Stimulated activated CD4-positive, alpha-beta T cell treated with anti-CD3 and anti-CD28 coated beads, Interleukin-1b, Interleukin-23, amount 100 ng/mL, for 1 hour (primary cell): ENCODE measurements at places on chromosomes 12 and 14.

- DNase-seq: no peak
Measured at GRCh38 chr14:69247676-69248440, 12.1 kb upstream of the GALNT16 start.

DNA sequence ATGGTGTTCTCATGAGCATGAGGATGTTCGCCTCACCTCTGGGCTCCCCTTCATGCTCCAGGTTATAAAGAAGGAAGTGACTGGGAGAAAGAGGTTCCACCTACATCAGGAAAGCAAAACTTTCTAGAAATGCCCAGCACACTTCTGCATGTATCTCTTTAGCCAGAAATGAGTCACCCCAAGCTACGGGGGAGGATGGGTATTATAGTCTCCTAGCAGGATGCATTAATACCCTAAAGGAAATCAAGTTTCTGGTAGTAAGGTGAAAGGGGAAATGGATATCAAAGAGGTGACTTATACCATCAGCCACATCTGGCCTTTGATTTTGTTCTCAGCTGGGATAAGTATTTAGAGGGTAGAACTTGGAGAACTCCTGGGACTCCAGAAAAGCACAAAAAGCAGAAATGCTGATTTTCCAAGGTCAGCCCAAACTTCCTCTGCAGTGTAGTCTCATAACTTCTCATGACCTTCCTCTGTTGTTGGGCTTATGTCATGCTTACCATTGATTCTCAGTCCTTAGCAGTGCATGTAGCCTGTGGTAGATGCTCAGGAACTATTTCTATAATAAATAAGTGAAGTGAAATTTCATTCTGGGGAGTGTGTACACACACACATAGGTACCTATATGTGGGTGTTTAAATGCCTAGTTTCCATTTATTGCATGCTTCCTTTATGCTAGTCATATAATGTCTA is 209.4 kb upstream of the CRY1 start:
- no peak for DNase-seq

GRCh38 chr12:20469756-20470155 is 101.4 kb downstream of the PDE3A start:
- DNase-seq: no peak

DNA sequence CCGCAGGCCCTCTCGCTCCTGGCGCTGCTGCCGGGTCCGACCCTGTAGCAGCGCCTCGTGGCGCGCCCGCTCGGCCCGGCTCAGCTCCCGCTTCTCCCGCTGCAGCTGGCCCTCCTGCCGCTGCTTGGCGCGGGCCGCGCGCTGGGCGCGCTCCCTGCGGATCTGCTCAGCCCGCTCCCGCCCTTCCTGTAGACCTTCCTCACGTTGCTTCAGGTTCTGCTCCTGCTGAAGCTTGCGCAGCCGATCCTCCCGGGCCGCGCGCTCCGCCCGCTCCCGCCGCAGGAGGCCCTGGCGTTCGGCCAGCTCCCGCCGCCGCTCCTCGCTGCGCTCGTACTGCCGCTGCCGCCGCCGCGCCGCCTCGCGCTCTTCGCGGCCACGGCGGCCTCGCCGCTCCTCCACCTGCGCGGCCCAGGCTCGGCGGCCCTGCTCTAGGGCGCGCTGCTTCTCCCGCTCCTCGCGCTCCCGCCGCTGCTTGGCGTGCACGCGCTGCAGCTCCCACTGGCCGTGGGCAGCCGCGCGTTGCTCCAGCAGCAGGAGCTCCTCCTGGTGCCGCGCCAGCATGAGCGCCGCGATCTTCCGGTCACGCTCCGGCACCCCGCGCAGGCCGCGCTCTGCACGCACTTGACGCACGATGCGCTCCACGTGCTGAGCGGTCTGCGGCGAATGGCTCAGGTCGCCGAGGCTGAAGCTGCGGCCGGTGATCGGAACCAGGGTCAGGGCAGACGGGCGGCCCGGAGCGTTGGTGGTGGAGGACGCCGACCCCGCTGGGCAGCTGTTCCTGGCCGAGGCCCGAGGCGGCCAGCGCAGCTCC is 2.4 kb downstream of the CCDC177 start:
- DNase-seq: no peak

GRCh38 chr12:47887529-47887928 is 17.3 kb downstream of the VDR start:
- DNase-seq: no peak

GRCh38 chr12:80272387-80272915 is 171.6 kb upstream of the PTPRQ start:
- no peak for DNase-seq

DNA sequence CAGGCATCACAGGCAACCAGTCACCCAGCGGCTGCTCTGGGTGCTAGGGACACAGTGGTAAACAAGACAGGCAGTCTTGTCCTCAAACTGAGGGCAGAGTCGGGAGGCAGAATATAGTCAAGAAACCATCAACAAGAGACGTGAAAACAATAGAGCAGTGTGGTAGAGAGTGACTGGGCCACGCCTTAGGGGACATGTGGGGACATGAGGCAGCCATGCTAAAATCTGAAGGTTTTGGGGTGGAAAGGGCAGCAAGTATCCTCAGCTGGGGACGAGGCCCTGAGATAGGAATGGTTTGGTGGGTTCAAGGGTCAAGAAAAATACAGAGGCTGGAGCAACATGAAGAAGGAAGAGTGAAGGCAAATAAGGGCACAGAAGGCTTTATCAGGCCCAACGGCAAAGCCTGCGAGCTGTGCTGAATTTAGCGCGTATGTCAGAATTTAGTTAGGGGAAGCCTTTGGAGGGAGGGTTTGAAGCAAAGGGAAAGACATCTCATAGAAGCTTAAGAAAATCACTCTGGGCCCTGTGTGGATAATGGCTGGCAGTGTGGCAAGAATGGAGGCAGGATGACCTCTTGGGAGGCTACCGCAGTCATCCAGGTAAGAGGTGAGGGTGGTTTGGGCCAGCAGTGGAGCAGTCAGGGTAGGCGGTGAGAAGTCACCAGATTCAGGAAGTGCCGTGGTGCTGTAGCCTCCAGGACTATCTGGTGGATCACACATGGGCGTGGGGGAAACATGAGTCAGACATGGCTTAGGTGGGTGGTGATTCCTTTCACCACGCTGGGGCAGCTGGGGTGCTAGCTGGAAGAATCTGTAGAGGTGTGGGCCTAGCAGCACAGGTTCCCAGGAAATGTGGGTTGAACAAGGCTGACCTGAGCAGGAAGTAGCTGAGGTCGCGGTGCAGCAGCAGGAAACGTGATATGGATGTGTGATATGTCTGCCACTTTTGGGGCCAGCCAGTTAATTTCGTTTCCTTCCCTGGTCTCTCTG is 3.0 kb downstream of the EVL start:
- DNase-seq: peak; percentile 65

DNA sequence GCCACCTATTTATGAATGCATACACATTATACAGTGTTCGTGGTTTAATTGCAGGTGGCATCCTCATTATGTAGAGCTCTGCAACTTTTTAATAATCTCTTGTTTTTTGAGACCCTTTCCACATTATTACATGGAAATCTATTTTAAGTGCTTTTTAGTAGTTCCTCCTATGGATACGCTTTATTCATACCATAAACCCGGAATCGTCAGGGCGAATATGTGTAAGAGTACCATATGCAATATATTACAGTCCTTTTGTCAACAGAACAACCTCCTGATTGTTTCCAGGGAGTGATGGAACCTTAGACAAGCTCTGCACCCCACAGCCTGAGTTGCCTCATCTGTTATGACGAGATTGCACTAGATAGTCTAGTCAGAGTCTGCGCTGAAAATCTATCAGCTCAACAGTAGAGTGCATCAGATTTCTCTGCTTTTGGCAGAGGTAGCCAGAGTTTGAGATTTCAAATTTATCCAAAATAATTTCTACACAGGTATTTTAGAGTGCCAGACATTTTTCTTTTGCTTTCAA is 33.6 kb downstream of the EID3 start:
- no peak for DNase-seq

GRCh38 chr12:56040963-56041551 is 661 bp upstream of the RPS26 start:
- no peak for DNase-seq

- no peak for DNase-seq
Measured at GRCh38 chr14:104872469-104873341, 7.6 kb downstream of the CEP170B start.

- no peak for DNase-seq
Measured at GRCh38 chr12:68761901-68762630, 16.1 kb downstream of the SLC35E3 start.

GRCh38 chr12:132774646-132775275 is 13.1 kb upstream of the ANKLE2 start:
- DNase-seq: no peak

DNA sequence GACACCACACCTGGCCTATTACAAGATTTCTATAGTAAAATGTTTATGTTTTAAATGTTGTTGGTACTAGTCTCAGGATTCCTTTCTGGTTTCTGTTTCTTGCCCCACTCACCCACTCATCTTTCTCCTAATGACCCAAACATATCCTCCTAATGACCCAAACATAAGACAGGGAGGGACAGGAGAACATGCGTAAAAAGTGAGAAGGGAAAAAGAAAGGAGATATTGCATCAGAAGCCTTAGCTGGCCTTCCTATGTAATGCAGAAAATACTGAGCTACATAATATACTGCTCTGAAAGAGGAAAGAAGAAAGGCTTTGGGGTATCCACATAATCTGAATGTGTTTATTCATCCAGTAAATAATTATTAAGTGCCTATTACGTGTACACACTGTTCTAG is 104.6 kb upstream of the GPHB5 start:
- no peak for DNase-seq

DNA sequence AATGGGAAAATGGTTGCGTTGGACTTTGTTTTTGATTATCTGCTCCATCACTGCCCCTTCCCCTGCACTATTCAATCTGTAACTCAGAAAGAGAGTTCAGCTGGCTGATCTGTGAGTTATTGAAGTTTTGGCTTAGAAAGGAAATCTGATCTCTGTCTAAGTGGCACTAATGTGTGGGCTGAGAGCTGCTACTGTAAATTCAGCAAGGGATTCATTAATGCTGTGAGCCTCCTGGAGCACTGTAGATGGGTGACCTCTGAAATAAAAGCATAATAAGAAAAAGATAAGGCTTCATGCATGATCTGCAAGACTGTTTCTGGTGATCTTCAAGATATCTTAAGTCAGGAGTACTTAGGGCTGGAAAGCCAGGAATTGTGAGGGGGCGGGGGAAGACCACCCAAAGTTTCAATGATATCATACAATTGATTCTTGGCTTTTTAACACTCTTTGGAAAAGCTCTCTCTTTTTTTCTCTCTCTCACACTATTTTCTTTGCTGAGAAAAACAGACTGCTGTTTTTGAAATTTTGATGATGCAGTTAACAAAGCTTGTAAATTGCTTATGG is 101.1 kb downstream of the C12orf75 start:
- no peak for DNase-seq

- no peak for DNase-seq
Measured at GRCh38 chr12:103672401-103673119, 85.5 kb downstream of the STAB2 start.

GRCh38 chr14:103402695-103403094 is 17.5 kb downstream of the MARK3 start:
- DNase-seq: no peak

- no peak for DNase-seq
Measured at GRCh38 chr14:101708853-101709532, 52.5 kb upstream of the PPP2R5C start.

DNA sequence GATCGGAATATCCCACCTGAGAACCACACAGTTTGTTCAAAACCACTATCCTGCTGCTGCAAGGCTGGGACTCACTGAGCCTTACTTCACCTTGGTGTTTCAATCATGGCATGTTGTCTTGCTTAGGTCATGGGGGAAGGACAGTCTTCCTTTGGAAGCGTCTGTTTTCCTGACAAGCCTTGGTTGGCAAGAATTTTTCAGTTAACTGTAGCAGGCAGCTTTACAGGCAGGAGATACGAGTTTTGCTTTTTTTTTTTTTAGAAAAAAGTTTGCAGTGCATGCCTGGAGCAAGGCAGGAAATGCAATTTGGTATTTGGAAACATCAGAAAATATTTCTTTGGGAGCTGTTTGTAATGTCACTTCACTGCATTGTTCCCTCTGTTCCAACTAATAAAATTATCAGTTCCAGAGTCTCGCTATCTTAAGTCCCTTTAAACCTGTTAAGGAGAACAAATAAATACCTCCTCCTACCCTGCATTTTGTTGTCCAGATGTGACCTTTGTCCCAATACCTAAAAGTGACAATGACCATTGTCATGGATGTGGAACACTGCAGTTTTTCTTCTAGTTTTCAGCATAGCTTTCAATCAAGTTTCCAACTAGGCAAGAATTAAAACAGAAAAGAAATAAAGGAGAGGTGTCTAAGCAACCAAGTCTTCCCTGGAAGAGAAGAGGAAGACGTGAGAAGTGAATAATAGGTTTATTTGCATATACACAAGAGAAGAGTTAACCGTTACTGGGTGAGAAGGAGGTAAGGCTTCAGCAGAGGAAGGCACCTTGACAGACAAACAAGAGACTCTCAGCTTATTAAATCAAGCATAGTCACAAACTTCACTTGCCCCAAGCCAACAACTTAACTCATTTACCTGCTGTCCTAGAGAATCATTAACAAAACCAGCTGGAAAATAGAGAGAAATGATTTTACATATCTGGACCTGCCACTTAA is 71.4 kb upstream of the ACTN1 start:
- no peak for DNase-seq

- DNase-seq: no peak
Measured at GRCh38 chr12:67355428-67356379, 86.5 kb downstream of the CAND1 start.

DNA sequence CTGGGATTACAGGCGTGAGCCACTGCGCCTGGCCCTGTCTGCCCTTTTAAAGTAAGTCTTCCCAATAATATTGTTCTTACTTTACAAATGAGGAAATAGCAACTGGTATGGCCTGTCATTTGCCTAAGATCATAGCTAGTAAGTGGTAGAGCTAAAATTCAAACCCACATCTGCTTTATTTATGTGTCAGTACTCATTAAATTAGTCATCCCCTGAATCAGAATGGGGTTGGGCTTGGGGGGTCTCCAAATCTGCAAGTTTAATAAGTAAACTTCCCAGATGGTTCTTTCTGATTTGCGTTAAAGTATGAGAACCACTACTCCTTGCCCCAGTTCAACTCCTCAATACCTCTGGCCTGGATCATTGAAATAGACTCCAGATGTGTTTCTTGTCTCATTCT is 96.2 kb downstream of the FAR2 start:
- DNase-seq: no peak

DNA sequence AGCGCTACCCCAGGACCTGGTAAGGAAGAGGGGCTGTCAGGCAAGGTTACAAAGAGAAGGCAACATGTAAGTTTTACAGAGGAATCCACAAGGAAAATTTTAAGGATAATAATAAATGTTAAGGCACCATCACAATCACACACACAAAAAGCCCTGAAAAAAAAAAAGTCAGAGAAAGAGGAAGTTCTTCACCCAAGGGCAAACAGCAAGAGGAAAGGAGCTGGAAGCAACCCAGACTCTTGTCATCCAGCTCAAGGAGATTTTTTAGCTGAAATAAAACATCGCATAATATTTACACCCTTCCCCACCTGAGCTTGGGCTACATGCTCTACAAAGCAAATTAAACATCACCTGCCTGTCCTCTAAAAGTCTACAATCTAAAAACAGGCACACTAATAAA is 9.5 kb downstream of the SPTB start:
- DNase-seq: no peak

- DNase-seq: no peak
Measured at GRCh38 chr12:11171969-11172675, 1.1 kb downstream of the SMIM10L1 start.

GRCh38 chr14:59101476-59101875 is 87.0 kb upstream of the DAAM1 start:
- no peak for DNase-seq

GRCh38 chr14:92670643-92671366 is 77.6 kb downstream of the LGMN start:
- no peak for DNase-seq

- DNase-seq: no peak
Measured at GRCh38 chr12:31117203-31118011, 43.7 kb downstream of the DDX11 start.
